ENCODE measurements at places on chromosomes 2 and 18.

GRCh38 chr18:172361-172760, 14.0 kb downstream of the USP14 start:
- DNase-seq: no peak

DNA sequence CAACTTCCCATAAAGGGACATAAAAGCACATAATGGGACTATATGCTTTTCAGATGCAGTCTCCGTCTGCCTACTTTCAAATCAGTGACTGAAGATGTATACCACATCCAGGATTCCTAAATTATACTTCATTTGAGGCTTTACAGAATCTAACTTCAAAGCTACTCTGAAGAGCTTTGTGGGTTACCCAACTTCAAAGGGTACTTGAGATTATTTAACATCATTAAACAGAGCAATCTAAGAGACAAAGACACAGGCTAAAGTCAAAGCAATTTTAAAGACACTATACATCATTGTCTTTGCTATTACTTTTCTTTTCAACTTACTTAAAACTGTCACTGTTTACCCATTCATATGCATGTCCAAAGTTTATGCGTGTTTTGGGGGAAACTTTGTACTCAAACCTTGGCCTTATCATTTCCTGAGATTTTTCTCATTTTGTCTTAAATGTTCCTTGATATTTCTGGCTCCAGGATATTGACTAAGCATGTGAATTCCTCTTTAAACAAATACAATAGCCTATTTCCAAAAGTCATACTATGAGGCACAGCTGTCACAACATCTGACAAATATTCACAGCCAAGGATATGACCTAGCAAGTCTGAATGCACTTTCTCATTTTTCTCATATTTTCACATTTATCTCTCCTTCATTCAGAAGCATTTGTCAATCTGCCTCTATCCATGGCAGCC, 1985.1 kb upstream of the PIK3C3 start:
- DNase-seq: peak; percentile 1

- DNase-seq: no peak
Measured at GRCh38 chr18:27785815-27786471, 391.0 kb downstream of the CDH2 start.

- DNase-seq: peak; percentile 44
Measured at GRCh38 chr2:159713631-159714246, 1.4 kb downstream of the MARCHF7 start.

GRCh38 chr18:13246121-13246520, 27.6 kb downstream of the LDLRAD4 start:
- no peak for DNase-seq

- no peak for DNase-seq
Measured at GRCh38 chr2:85607268-85608215, 4.3 kb downstream of the C2orf68 start.

DNA sequence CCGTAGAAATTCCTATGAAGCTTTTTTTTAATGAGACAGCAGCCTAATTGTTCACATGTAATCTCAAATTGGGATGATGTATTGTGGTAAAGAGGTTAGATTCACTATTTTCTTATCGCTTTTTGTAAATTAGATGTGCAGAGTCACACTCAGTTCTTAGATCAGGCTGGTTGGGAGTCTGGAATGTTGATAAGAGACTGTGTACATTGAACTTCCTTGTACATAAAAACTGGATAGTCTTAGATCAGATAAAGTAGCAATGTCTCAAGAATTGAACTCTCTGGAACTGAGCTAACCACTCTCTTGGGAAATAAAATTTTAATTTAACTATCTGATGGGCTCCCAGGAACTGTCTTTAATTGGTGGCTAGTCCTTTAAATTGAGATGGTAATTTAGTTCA, 108.1 kb upstream of the MSTN start:
- DNase-seq: peak; percentile 5

GRCh38 chr2:11123856-11124759, 31.2 kb upstream of the SLC66A3 start:
- DNase-seq: peak; percentile 54

- DNase-seq: no peak
Measured at GRCh38 chr2:85867556-85868292, 21.1 kb downstream of the ST3GAL5 start.

DNA sequence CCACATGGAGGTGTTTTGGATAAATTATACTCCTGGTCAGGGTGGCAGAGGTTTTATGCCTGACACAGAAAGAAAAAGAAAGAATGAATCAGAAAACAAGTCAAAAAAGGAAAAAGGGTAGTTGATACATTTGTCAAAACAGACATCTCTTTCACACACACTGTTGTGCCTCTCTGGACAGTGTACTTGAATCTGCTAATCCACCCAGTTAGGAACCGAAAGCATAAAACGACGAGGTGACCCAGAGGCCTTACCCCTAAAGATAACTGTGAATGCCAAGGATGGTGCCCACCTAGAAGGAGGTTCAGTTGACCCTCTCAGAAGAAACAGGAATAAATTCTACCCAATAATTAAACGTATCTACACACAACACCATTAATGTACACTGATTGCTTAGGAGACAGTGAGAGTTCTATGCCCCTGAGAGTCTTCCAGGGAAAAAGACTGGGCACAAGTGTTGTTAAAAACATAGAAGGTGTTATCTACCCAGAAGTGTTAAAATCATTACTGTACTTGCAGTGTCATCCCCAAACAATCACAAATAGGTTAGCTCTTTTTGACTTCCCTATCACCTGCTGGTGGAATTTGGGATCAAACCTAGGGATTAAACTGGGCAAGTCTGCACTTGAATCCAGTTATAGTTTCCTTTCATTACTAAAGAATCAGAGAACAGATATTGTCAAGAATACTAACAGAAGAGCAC, 123.2 kb upstream of the DNAJC10 start:
- no peak for DNase-seq

- no peak for DNase-seq
Measured at GRCh38 chr2:217297096-217297495, 437.2 kb upstream of the TNP1 start.

DNA sequence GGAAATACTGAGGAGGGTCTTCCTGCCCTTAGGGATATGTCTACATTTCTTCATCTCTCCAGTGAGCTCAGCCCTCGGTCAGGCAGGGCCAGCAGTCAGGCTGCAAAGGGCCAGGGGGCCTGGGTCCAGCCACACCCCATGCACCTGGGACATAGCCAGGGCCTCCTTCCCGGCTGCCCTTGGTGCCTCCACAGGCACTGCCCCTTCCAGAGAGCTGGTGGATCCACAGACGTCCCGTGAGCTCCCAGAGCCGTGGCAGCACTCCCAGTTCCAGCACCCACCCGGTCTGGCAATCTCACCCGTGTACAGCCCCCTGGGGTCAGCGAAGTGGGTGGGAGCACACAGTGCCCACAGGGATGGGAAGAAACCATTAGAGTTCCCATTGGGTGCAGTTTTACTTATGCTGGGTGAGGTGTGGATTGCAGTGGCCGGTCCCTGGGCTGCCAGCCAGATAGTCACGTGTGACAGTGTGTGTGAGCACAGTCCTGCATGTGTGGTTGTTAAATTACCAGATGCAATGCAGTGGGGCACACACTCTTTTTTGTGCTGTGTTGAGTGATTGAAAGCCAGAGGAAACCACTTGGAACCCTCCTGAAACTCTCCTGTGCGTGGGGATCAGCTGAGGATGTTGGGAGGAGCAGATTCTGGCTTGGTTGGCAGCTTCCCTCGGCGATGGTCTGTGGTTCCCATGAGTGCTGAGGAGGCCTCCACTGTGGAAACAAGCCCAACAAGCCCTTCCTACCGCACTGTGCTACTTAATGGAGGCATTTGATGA, 131.0 kb downstream of the SNTG2 start:
- DNase-seq: peak; percentile 59

DNA sequence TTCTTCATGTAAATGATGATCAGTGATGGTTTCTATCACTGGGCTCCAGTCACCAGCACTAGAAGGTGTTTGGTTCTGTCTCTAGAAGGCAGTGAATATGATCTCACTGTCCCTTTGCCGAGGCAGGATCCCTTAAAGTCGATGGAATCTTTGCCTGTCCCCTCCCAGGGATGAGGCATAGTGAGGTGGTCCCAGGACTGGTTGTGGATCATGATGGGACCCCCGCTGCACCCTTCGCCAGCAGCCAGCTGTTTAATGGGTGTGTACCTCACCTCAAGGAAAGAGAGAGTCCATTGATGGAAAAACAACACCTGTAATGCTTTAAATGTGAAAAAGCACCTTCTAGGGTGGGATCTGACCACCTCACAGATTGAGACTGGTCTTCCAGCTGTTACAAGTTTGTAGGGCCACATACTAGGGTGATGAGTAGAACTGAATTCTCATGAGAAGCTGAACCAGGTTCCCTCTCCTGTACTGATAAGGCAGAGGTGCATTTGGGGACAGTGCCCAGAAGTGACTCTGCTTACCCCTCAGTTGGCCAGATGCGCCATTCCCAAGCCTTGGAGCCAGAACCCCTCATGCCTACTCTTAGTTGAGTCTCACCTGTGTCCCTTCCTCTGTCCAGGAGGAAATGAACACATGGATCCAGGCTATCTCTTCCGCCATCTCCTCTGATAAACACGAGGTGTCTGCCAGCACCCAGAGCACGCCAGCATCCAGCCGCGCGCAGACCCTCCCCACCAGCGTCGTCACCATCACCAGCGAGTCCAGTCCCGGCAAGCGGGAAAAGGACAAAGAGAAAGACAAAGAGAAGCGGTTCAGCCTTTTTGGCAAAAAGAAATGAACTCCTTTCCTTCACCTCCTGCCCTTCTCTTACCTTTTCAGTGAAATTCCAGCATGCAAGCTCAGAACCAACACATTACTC, 55.5 kb upstream of the EML6 start:
- DNase-seq: no peak

- peak; percentile 99 for DNase-seq
Measured at GRCh38 chr2:234823877-234824376, 127.9 kb upstream of the SH3BP4 start.

DNA sequence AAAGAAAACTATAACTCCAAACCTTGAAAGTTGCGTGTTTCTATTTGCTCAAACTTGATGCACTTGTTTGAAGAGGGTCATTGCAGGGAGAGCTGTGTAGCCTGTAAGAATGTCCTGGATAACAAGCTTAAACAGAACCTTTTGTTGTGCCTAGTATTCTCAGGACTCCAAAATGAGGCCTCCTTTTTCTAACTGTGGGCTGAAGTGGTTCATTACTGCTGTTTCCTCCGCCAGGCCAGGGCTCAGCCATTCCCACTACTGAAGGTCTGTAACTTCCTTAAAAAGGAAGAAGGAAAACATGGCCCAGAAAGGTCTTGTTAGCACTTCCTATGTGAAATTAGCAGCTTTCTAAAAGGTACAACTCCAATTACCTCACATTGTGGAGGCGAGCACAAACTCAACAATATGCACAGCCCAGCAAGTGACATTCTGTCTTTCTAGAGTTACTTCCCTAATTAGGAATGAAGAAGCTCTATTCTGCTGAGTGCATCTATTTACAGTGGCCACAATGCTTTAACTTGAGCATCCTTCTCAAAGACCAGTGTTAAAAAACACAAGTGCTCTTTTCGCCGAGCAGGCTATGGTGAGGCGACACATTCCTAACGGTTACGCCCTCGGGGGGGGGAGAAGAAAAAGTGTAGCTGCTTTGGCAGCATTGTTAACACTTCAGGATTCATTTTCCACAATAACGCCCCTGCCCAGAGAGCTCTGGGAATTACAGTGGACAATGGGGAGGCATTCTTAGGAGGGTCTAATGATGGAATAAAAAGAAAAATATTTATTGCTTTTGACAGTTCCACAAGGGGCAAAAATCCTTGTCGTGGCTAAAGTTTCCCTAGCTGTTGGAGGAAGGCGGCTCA, 136.9 kb upstream of the SIX3 start:
- no peak for DNase-seq

- no peak for DNase-seq
Measured at GRCh38 chr18:49030138-49030537, 79.4 kb upstream of the SMAD7 start.

GRCh38 chr2:48444404-48444803, 85.5 kb upstream of the STON1 start:
- DNase-seq: no peak

DNA sequence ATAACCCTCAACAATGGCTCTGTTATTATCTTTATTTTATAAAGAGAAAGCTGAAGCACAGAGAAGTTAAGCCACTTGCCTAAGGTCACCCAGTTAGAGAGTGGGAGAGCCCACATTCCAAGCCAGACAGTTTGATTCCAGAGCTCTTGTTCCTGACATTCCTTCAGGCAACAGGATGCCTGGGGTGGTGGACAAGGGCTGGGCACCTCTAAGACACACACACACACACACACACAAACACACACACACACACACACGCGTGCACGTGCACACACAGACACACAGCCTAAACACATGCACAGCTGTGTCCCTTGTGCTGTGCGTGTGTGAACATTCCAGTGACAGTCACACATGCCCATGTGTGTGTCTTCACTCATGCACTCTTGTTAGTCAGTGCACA, 26.4 kb downstream of the CELF4 start:
- DNase-seq: no peak

DNA sequence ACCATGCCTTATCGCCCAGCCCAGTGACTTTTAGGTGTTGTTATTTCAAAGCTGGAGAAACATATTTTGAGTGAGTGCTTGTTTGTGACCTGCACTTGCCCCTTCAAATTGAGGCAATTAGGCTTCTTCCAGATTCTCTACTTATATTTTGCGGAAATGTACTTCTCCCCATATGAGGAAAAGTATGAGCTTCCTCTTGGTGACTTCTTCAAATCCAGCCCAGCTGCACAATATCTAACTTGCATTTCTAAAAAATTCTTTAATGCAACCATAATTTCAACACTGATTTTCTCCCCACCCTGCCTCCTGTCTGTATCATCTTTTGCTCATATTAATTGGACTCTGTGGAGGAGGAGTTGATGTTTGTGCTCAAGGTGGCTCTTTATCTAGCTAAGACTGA, 391.2 kb upstream of the POU3F3 start:
- DNase-seq: no peak

DNA sequence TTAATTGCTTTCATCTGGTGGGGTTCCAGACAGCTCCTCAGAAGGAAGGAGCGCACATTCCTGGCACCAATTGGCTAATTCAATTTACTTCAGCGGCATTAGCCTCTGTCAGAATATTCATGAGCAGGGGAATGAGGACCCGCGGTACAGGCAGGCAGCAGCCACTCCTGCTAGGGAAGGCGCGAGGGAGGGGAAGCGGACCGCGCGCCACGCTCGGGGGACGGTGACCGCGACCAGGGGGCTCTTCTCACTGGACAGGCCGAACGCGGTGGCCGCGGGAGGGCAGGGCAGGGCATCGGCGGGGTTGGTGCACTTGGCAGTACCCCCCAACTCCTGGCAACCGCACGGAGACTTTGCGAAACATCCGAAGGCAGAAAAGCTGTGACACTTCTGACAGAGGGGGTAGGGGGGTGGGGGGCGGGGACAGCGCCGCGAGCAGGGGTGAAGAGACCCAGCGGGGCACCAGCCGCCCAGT, at the start of gene CDH20:
TSS of gene CDH20 (plus strand) at position 160 of the 475 bp plus-strand sequence.
- DNase-seq: no peak

DNA sequence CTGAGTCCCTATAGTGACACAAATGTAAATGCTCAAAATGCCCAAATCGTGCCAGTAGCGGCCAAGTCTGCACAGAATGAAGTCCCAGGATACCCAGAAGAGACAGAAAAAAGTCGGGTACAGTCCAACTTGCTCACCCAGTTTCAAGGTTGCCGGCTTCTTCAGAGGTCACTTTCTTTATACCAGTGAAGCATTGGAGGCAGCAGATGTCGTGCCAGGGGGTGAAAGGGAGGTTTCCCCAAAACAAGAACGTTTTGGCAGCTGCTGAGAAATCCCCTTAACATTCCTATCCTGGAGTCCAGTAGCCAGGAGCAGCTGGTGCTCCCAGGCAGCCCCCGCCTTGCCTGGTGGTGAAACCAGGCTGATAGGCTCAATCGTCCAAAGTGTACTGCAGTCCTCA, 58.1 kb upstream of the MCFD2 start:
- no peak for DNase-seq

- DNase-seq: no peak
Measured at GRCh38 chr2:128325611-128326181, 7.0 kb upstream of the HS6ST1 start.

- DNase-seq: no peak
Measured at GRCh38 chr2:213164263-213164662, 12.9 kb upstream of the IKZF2 start.

Measured in EH (cell line).